ENCODE measurements at places on chromosomes 6 and 20.

DNA sequence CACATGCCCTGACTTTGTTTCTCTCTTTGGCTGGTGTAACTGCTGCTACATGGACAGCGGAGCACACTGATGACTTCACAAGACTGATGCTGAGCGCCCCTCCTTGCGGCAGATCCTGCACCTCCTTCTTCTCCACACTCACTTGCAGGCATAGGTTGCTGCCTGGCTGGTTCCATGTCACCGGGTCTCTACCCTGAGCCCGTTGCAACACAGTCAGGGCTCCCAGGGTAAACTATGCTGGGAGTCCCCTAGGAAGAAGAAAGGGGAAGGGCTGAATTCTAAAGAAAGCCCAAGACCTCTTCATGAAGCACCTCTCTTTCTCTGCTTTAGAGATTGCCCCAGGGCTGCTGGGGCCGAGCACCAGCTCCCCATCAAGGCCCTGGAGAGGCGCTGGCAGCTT, 83.3 kb upstream of the DUSP22 start:
- DNase-seq: no peak

GRCh38 chr6:1122083-1122482, 189.8 kb upstream of the FOXQ1 start:
- no peak for DNase-seq

GRCh38 chr6:24052590-24052961, 73.4 kb upstream of the NRSN1 start:
- DNase-seq: no peak

- DNase-seq: no peak
Observed at GRCh38 chr6:56037601-56038000, 162.2 kb upstream of the BMP5 start.

- no peak for DNase-seq
Observed at GRCh38 chr6:144793744-144794143, 508.6 kb downstream of the UTRN start.

DNA sequence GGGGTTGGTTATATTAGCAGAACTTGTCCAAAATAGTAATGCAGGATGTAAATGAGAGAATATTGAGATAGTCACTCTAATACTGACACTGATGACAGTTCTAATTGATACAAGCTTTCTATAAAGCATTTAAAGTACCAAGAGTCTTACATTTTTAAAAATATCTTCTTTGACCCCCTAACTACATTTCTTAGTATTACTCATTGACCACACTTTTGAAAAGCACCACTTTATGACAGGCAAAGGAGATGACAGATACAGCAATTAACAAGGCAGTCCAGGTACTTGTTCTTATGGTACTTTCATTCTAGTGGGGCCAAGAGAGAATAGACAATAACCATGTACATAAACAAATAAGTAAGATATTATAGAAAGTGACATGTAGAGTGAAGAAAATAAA, 139.4 kb upstream of the EYA4 start:
- no peak for DNase-seq

GRCh38 chr20:12614764-12615163, 394.0 kb upstream of the SPTLC3 start:
- DNase-seq: no peak

GRCh38 chr6:129860908-129861665, at the start of gene TMEM244:
TMEM244 (minus strand) TSS chr6:129861315; CDS start chr6:129861188, 127 bp downstream.
- peak; percentile 2 for DNase-seq

- DNase-seq: no peak
Observed at GRCh38 chr6:1873781-1874180, 264.1 kb downstream of the FOXC1 start.

GRCh38 chr20:17536944-17537444, 5.8 kb upstream of the BFSP1 start:
- peak; percentile 91 for DNase-seq

DNA sequence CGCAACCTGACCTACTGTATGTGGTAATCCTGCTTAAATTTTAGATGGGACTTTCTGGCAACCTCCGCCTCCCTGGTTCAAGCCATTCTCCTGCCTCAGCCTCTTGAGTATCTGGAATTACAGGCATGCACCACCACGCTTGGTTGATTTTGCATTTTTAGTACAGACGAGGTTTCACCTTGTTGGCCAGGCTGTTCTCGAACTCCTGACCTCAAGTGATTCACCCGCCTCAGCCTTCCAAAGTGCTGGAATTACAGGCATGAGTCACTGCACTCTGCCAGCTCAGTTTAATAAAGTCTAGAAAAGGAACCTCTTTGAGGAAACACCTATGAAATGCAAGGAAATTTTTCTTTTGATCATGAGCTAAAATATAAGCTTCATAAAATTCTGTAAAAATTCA, 9.0 kb upstream of the PLCB4 start:
- DNase-seq: no peak

- DNase-seq: no peak
Observed at GRCh38 chr6:31473780-31474761, 23.9 kb upstream of the MICB start.

GRCh38 chr6:14858808-14859207, 387.1 kb upstream of the JARID2 start:
- no peak for DNase-seq

DNA sequence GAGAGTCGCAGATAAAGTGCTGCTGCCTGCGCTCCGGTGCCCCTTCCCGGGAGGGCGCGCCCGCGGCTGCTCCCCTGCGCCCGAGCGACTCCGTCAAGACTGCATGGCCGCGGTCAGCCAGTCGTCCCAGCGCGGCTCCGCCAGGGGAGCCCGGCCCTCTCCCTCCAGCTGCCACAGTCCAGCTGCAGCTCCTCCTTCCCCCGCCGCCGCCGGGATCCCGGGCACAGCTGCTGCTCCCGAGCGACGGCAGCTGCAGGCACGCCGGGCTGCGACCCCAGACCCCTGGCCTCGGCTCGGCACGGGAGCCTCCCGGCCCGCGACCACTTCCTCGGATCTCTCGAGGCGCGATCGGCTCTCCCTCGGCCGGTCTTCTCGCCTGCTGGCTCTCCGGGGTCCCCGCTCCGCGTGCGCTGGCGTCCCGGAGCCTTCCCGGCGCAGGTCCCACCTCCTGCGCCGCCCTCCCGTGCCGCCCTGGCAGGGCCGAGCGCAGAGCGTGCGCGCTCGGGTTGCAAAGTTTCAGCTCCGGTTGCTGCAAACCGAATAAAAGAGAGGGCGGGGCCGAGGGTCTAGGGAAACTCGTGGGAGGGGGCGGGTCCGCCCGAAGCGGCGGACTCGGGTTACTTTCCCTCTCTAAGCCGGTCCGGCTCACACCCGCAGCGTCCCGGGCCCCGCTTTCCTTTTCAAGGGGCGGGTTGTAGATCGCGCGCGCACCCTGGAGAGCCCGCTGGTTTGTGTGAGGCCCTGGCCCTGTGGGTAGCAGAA, at the start of gene CNKSR3:
Gene CNKSR3, minus strand, starts transcription at position 542 of the 762 bp plus-strand sequence. CDS start 571 bp downstream, outside the sequence.
- peak; percentile 57 for DNase-seq

GRCh38 chr6:150741633-150742200, 123.8 kb upstream of the MTHFD1L start:
- no peak for DNase-seq

DNA sequence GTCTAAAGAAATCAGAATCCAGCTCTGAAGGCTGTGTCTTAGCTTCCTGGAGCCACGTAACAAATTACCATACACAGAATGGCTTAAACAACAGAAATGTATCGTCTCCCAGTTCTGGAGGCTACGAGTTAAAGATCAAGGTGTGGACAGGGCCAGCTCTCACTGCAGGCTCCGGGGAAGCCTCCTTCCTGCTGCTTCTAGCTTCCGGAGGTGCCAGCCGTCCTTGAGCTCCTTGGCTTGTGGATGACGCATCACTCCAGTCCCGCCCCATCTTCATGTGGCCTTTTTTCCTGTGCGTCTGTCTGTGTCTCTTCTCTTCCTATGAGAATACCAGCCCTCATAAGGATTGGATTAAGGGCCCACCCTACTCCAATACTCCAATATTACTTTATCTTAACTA, 319.1 kb upstream of the QKI start:
- no peak for DNase-seq

DNA sequence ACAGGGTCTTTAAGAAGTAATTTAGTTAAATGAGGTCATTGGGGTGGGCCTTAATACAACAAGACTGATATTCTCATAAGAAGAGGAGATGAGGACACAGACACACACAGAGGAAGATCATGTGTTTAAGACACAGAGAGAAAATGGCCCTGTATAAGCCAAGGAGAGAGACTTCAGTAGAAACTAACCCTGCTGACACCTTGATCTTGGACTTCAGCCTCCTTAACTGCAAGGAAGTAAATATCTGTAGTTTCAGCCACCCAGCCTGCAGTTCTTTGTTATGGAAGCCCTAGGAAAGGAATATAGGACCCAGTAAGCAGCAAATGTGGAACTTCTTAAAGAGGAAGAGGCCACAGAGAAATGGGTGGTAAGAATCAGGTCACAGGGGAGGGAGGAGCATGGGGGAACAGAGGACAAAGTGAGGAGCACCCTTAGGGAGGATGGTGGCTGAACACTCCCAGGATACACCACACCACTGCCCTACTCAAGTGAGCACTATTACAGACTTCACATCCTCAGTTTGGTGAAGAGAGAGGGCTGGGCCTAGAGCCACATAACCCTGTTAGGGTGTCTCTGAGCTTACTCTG, 762 bp downstream of the SIRPB1 start:
- no peak for DNase-seq

GRCh38 chr6:137870308-137870644, 3.2 kb downstream of the TNFAIP3 start:
- no peak for DNase-seq

GRCh38 chr6:137762168-137763090, 104.6 kb upstream of the TNFAIP3 start:
- DNase-seq: no peak

- no peak for DNase-seq
Observed at GRCh38 chr20:59125332-59125731, 38.3 kb upstream of the ZNF831 start.

- peak; percentile 49 for DNase-seq
Observed at GRCh38 chr20:11451793-11452291, 465.9 kb upstream of the BTBD3 start.

DNA sequence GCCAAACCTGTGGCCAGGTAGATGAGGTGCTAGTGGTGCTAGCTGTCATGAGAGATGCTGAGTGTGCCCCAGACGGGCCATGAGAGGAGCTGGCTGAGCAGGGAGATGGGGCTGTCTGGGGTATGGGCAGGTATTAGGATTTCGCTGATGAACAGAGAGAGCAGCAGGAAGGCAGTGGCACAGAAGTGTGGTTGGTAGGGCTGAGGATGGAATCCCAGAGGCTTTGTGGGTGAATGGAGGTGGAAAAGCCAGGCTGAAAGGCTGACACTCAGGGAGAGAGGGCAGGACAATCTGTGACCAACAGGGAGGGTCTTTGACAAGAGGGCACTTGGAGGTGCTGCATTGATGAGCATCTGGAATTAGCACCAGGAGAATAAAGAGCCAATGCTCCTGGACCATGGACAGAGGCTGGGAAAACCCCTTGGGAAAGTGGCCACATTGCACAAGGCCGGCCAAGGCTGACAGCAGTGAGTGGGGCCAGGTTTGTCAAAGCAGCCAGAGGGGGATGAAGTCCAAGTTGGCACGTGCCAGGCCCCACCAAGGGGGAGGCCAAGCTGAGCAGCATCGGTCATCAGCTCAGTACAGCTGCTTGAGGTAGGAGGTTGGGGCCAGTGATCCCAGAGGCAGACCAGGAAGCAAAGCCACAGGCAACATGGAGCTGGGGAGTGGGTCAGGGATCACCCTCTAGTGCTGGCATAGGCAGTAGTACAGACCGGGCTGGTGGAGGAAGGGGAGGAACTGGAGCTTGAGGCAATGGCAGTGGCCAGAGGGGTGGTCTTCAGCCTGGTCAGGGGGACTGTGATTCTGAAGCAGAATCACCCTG, 19.7 kb upstream of the SGK2 start:
- no peak for DNase-seq

DNA sequence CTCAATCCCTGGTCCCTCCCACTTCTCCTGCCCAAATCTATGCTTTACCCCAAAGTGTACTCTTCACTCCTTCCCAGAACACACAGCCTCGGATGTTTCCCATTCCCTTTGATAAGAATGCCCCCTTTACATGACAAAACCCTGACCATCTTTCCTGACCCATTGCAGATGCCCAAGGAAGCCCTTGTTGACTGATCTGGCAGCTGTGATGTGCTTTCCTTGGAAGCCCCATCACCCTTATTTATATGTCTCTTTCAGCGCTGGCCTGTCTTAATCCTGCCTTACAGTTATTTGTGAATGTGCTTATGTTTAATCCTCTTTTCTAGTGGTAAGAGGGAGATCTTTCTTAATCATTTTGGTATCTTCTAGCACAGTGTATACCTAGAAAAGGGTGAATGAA, 523.1 kb downstream of the CD83 start:
- DNase-seq: no peak

GRCh38 chr20:25253606-25254275, 5.9 kb downstream of the PYGB start:
- DNase-seq: no peak

DNA sequence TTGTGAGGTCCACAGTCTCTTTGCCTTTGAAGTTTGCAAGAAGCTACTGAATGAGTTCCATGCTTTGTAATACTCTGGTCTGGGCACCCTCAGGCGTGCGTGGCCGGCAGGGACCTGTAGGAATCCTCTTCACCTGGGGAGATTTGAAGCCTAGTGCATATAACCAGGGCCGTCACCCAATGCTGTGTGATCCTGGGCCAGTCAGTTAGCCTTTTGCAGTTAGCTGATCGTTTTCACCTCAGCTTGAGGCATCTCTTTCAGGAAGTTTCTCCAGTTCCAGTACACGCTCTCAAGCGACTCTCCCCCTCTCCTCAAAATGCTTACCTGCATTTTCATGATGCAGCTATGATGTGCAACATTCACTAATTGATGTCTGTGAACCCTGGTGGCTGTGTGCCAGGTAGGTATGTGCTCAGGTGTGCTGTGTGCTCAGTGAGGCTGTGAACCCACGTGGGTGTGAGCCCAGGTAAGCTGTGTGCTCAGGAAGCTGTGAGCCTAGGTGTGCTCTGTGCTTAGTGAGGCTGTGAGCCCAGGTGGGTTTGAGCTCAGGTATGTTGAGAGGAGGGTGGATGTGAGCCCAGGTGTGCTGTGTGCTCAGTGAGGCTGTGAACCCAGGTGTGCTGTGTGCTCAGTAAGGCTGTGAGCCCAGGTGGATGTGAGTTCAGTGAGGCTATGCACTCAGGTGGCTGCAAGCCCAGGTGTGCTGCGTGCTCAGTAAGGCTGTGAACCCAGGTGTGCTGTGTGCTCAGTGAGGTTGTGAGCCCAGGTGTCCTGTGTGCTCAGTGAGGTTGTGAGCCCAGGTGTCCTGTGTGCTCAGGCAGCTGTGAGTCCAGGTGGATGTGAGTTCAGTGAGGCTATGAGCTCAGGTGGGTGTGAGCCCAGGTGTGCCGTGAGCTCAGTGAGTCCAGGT, 120.4 kb downstream of the PHACTR3 start:
- no peak for DNase-seq

DNA sequence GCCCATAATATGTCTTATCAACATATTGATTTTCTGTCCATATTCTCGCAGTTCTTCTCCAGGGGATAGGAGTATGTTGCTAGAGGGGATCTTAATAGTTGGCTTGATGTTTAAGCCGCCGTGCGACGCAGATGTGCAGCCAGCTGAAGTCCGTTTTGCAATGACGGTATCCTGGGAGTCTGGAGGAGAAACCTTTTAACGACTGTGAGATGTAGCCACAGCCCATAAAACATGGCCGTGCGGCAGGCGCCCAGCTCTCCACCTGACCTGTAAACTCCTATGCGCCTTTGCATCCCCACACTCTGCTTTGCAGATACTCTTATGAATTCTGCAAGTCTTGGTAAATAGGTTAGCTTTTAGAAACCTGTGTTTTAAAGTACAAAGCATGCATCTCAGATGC, 36.9 kb downstream of the BMP6 start:
- DNase-seq: no peak

GRCh38 chr6:88612631-88613030, 350.8 kb downstream of the RNGTT start:
- peak; percentile 57 for DNase-seq

GRCh38 chr20:37202267-37202943, 23.1 kb upstream of the MROH8 start:
- DNase-seq: peak; percentile 43

- no peak for DNase-seq
Observed at GRCh38 chr6:157272866-157273755, 50.2 kb downstream of the TMEM242 start.
